ENCODE measurements at places on chromosomes 3 and 15. TPM values are rescaled to one million over a fixed set of nuclear protein-coding genes. Genes with fewer than 3 reads are reported as not detected.

The CIDEC gene
- total RNA-seq, result not detected

DNA sequence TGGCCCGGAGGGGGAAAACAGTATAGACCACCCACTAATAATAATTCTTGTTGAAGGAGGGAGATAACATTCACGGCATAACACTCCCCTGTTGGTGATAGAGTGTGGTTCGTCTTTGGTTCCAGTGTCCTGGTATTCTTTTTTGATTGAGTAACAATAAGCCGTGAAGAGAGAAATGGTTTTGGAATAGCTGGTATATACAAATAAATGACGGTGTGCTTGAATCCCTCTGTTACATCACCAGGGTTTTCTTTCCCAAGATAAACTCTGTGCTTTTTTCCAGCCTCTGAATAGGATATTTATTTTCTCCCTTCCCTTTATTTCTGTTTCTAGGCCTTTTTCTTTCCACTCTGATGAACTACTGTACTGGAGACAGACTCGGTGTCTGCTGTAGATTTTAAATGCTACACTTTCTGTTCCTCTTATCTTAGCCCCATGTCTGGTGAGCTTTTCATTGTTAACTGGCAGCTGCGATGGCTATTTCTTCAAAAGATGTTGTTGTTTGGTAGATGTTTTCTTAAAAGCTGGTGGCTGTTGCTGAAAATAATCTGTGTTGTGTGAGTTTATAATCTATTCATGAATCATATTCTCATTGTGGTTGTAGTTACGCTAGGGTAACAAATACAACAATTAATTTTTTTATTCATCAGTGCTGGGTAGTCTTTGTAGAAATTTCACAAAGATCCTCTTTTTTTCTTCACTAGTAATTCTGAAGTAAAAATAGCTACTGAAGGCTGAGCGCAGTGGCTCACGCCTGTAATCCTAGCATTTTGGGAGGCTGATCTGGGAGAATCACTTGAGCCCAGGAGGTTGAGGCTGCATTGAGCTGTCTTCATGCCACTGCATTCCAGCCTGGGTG is 15.5 kb upstream of the SCAANT1 start:
- DNase-seq, result no peak

- no peak for DNase-seq
Measured at GRCh38 chr3:150778793-150779401, 15.9 kb upstream of the SIAH2 start.

DNA sequence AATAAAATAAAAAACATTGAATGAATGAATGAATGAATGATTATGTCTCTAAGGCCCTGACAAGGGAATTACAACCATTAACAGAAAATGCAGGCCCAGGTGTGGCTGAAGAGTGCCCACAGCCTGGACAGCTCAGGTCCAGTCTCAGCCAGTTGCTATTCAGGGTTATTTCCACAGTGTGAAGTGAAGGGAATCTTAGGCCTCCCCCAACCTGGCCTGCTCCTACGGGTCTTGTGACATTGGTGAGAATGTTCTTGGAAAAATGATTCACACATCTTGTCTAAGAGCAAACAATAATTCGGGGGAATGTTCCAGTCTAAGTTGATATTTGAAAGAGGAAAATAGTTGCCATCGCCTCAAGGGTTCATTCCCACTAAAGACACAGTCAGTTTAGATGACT is 37.0 kb downstream of the MINDY4B start:
- no peak for DNase-seq

The SLC28A1 gene
- total RNA-seq, result not detected

The ADAMTSL3 gene
- not detected for total RNA-seq

The MESD gene
- 27.1 TPM for total RNA-seq

GRCh38 chr3:114697401-114697800 is 403.6 kb downstream of the TIGIT start:
- no peak for DNase-seq

The CAMK2N2 gene
- 0.14 TPM for total RNA-seq

The GPR87 gene
- total RNA-seq, result 1.0 TPM

The GOLGA6B gene
- not detected for total RNA-seq

GRCh38 chr3:2992534-2992933 is 117.6 kb downstream of the IL5RA start:
- no peak for DNase-seq

The SLC22A13 gene
- 0.47 TPM for total RNA-seq

DNA sequence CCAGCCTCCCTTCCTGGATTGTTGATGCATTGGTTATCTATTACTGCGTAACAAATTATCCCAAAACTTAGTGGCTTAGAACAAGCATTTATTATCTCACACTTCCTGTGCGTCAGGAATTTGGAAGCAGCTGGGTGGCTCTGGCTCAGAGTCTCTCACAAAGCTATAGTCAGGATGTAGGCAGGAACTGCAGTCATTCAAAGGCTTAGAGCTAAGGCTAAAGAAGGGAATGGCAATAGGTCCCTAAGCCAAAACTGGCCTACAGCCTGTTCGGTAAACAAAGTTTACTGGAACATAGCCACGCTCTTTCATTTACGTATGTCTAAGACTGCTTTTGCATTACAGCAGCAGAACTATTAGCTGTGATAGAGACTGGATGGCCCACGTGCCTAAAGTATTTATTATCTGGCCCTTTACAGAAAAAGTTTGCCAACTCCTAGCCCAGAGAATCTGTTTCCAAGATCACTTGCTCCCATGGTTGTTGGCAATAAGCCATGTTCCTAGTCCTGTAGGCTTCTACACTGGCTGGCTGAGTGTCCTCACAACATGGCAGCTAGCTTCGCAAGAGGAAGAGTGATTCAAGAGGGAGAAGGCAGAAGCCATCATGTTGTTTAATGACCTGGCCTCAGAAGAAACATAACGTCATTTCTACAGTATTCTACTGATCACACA is 132.4 kb downstream of the SNRK start:
- no peak for DNase-seq

DNA sequence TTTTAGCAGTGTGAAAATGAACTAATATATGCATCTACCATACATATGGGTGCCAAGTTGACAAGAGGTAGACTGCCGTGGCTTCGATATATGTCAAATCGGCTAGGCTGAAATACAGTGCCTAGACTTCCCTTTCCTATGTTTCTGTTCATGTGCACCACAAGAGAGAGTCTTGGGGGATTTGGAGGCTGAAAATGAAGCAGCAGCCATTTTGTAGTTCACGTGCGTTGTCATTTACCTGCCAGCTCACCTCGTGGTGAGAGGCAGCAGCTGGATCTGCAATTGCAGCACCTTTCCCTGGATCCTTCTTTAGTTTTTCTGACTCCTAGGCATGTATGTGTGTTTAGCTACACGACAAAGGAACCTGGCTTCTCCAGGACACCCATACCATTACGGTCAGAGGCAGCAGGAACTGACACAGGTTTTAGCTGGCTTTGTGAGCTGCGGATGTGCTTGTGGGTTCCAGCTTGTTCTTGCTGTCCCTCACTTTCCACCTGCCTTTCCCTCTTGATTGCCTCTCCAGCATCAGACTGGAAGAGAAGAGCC is 40.5 kb upstream of the SIAH2 start:
- DNase-seq, result peak; percentile 45

DNA sequence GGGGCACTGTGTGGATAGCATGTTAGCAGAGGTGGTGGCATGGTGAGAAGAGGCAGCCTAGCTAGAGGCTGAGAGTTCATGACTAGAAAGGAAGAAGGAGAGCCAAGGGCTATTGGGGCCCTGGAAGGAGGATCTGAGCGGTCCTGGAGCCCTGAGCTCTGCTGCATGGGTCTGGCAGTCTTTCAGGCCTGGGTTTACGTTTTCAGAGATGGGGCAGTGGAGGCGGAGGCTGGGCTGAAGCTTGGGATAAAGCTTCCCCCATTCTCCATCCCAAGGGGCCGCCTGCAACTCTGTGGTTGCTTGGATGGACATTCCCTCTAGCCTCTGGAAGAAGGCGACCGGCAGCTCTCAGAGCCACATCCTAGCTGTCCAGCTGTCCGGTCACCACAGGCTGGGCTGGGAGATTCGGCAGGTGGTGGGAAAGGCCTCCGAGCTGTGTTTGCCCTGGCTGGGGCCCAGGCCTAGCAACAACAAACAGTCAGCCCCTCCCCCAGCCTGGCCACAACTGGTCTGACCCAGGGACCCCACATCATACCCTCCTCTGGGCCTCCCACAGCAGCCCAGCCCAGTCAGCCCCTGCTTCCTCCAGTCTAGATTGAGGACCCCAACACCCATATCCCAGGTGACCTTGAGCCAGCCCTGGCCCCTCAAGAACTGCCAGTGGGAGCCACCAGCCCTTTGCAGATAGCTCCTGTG is 1.8 kb upstream of the SLC38A3 start:
- DNase-seq, result no peak

The DIPK2A gene
- total RNA-seq, result 18.3 TPM

The PARP14 gene
- total RNA-seq, result 65.6 TPM

DNA sequence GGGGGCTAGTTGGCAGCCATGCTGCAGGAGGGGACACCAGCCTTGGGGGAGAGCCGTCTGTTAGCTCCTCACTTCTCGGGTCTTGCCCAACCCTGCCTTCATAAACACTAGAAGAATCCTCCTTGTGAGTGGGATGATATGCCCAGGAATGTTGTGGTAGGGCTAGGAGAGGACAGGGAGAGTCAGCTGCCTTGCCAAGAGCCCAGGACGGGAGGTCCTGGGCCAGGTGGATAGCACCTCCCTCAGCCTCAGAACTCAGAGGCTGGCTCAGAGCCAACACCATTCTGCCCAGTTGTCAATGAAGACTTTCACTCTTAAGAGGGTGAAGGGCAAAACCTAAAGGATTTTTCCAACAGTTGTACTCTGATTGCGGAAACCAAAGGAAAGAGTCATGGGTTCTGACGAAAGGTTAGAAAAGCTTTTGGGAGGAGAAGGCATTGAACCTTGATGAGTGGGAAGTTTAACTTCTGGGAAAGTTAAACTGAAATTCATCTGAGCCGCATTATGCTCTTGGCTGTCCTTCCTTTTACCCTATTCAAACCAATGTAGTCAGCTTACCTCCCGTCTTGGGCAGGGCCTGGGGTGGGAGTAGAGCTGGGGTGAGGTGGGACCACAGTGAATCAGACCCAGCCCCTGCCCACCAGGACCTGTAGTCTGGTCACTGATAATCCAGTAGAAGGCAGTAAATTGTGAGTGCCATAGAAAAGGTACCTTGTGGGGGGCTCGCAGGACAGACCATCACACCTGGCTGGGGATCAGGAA is 81.9 kb downstream of the FAM43A start:
- DNase-seq, result no peak

Measured in activated CD4-positive, alpha-beta T cell treated with anti-CD3 and anti-CD28 coated beads, Interleukin-2, amount 10 ng/mL, durations not matched to agents 24 days and 14 days (primary cell).